ENCODE measurements at places on chromosomes 6 and 20.

GRCh38 chr20:61408951-61409740 is 157.1 kb downstream of the CDH4 start:
- no peak for DNase-seq

DNA sequence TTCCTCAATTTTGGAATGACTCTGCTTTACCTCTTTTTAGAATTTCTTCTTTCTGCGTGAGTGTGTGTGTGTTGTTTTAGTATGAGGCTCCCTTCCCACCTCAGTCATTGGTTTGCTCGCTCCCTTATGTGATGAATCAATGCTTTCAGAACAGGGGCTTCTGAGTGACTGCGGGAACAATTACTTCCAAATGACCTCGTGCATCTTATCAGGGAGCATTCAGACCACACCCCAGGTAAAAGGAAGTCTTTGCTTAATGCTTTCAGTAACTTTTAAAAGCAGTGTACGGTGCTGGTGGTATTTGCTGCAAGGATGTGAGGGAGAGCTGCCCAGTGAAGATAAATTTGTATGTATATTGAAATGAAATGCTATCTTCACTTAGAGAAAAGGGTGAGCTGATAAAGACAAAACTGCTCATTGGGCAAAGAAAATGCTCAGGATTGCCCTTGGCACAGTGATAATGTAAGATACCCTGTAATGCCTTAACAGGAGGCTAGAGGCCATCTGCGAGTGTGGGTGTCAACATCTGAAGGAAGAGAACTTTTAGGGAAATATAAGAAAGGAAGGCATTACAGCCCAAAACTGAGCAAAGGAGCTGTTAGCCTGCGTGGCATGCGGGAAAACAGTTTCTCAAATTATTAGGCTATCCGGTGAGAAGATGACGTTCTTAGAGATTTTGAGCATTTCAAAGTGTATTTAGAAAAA is at the start of gene MLIP:
Gene MLIP (plus strand): TSS at position 103 of the 705 bp plus-strand sequence. CDS start 37 bp downstream, at position 140.
- DNase-seq, result no peak

GRCh38 chr6:22845467-22845866 is 276.1 kb downstream of the HDGFL1 start:
- no peak for DNase-seq

DNA sequence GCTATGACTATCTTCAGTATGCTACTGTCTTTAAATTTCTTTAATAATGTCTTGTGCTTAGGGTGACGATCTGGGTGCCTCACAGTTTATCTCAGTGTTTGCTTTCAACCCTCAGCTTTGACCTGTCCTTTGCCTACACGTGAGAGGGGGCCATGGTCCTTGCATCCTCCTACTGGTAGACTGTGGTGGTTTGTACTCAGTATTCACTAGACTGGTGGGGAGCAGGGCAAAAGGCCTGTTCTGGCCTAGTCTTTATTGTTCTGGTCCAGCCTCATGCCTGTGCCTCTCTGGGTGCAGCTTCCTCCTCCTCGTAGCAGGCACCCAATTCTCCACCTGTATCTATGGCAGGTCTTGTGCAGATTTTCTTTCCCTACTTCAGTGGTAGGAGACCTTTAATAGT is 354.9 kb downstream of the CD109 start:
- DNase-seq, result no peak

DNA sequence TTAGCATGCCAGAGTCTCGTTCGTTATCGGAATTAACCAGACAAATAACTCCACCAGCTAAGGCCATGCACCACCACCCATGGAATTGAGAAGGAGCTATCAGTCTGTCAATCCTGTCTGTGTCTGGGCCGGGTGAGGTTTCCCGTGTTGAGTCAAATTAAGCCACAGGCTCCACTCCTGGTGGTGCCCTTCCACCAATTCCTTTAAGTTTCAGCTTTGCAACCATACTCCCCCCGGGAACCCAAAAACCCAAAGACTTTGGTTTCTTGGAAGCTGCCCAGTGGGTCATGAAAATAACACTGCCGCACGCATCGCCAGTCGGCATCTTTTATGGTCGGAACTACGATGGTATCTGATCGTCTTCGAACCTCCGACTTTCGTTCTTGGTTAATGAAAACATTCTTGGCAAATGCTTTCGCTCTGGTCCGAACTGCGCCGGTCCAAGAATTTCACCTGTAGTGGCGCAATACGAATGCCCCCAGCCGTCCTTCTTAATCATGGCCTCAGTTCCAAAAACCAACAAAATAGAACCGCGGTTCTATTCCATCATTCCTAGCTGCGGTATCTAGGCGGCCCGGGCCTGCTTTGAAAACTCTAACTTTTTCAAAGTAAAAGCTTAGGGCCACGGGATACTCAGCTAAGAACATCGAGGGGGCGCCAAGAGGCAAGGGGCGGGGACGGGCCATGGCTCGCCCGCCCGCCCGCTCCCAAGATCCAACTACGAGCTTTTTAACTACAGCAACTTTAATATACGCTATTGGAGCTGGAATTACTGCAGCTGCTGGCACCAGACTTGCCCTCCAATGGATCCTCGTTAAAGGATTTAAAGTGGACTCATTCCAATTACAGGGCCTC is 1958.5 kb upstream of the DEFB115 start:
- no peak for DNase-seq

DNA sequence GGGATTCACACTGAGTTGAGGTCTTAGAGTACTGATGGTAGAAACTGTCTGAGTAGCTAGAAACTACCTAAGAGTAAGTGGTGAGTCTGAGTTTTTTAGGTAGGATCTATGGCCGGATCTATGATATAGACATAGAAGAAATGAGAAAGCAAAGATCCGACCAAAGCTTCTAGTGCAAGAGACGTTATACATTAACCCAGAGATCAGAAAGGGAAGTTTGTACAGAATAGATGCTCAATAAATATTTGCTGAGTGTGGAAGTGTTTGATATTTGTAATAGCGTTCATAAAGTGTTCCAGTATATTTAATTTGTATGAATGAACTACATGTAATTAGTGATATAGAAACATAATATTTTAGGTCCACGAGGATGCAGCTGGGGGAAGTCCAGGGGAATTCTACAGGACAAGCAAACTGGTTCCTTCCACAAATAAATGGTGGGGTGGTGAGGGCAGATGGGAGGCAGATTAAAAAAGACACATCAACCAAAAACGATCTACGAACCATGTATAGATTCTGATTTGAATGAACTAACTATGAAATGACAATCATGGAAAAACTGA is 31.9 kb upstream of the JARID2 start:
- no peak for DNase-seq

DNA sequence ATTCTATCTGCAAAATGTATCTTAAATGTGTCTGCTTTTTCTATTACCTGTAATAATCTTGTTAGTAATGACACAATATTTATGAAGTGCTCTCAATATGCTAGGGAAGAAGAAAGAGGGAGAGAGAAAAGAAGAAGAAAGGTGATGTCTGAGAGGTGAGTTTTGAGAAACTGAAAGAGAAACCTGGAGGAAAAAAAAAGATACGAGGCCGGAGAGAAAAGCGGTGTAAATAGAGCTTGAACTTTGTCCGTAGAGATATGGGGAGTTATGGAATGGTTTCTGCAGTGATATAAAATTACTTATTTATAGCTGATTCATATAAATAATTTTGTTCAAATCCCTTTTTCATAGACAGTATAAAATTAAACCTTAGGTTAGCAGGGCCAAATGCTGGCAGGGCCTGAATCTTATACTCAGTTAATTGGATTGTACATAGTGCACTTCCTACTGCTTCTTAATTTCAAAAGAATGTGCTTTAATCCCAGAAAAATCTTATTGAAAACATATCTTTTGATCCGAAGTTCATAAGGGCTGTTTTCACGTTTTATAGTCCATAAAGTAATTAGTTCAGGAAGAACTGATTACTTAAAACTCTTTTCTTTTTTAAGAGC is 43.0 kb downstream of the MYB start:
- DNase-seq, result no peak

- no peak for DNase-seq
Observed at GRCh38 chr6:43986177-43986825, 141.0 kb downstream of the MRPL14 start.

- DNase-seq, result no peak
Observed at GRCh38 chr20:36655004-36655403, 9.0 kb upstream of the SLA2 start.

DNA sequence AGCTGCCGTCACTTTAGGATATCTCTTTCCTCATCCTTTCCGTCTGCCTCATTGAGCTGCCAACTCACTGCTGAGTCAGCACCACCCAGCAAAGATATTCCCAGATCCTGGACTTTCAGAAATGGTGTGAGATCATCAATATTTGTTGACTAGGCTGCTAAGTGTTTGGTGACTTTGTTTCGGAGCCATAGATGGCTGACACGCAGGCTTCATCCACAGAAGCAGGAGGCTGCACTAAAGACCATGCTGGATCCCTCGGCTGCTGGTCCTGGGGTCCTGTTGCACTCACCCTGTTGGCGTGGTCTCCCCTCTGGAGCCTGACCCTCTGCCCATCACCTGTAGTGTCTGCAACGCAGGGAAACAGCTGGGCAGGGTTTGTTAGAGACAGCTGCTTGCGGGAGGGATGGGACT is 96.5 kb downstream of the ERMARD start:
- no peak for DNase-seq

- DNase-seq, result no peak
Observed at GRCh38 chr20:54133434-54134427, 40.1 kb downstream of the CYP24A1 start.

- peak; percentile 36 for DNase-seq
Observed at GRCh38 chr6:105810105-105810921, 275.8 kb upstream of the PRDM1 start.

- no peak for DNase-seq
Observed at GRCh38 chr20:7516621-7517111, 423.6 kb downstream of the HAO1 start.

GRCh38 chr6:113584767-113585166 is 272.4 kb upstream of the MARCKS start:
- DNase-seq, result no peak

DNA sequence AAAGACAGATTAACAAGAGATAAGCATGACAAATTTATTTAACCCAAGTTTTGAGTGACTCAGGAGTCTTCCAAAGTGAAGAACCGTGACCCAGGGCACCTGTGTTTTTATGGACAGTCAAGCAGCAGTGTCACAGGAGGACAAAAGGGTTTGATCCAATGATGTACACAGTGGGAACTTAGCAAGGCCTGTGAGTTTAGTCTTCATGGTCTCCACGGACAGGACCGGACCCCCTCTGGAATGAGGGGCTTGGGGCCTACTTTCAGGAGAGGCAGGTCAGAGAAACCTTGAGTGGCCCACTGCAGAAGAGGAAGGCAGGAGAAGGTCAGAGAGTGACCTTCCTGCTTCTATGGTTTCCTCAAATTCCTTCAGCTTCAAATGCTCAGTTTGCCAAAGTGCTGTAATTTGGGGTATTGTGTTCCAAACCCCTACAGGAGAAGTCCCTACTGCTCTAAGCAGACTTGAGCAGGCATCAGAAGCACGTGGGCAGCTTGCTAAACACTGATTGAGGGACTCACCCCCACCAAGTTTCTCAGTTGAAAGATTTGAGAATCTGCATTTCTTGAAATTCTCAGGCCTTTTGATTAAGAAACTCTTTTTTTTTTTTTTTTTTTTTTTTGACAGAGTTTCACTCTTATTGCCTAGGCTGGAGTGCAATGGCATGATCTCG is 26.4 kb upstream of the ZMYND8 start:
- DNase-seq, result no peak

GRCh38 chr6:106750142-106750918 is 121.0 kb downstream of the QRSL1 start:
- no peak for DNase-seq

GRCh38 chr20:50810842-50811241 is 16.0 kb downstream of the BCAS4 start:
- no peak for DNase-seq

DNA sequence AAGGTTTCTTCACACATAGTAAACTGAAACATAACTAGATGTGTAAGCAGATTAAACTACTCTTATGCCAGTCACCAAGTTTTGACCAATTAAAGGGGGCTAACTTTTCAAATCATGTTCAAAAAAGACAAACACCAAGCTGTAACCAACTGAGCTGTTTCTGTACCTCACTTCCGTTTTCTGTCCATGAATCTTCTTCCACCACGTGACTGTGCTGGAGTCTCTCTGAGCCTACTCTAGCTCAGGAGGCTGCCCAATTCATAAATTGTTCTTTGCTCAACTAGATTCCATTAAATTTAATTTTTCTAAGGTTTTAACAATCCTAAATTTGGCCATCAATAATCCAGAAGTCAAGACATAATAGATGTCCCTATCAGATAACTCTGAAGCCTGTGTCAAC is 229.4 kb downstream of the FNDC1 start:
- DNase-seq, result no peak

DNA sequence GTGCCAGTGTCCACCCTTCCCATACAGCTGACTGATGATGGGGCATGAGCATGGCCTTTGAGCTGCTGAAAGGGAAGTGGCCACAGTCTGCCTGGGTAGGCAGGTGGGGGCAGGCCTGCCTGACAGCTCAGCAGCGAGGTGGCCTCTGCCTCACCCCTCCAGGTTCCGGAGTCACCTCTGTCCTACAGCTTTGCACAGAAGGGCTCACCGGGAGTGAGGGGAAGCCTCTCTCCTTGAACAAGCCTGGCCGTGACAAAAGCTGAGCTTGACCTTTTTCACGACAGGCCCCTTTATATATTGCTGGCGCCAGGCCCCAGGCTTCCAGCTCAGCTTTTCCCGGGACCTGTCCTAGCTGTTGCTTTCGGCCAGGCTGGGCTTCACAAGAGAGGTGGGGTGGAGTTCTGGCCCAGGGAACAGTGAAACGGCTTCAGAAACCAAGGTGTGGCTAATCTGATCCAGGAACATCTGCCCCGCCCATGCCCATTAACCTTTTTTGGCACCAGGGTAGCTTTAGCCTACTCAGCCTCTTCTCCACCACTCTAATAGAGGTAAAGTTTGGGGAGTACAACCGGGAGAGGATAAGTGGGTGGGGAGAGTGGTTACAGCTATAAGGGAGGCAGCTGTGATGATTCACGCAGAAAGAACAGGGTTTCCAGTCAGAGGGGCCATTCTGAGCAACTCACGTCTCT is 42.9 kb downstream of the C6orf132 start:
- DNase-seq, result no peak

GRCh38 chr6:127290391-127291265 is 24.0 kb downstream of the RNF146 start:
- DNase-seq, result no peak

GRCh38 chr6:27140999-27141528 is 106.4 kb upstream of the PRSS16 start:
- DNase-seq, result no peak

DNA sequence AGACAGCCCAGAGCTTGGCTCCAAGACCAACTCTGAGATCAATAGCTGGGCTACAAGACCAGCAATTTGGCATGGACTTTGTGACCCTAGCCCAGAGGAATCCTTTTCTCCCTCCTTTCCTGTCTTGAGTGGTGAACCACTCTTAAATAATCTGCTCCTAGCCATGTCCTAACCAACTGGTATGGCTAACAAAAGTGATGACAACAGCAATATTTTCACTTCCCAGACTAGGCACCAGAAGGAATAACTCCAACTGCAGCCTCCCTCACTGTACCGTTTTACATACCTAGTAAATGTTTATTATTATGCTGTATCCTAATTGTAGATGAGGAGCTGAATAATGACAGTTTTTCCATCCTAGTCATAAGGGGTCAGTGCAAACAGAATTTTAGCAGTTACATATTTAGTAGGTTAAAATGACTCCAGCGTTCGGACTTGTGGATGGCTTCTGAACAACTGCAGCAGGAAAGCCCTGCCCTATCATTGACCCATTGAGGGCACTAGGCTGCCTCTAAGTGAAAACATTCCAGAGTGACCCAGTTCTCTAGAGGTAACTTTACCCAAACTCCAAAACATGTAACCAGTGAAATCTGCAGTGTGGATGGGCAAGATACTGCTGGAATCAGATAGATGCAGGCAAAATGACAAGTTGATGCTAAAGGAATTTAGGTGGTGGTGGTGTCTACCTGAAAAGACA is 77.1 kb downstream of the SH3BGRL2 start:
- no peak for DNase-seq

- no peak for DNase-seq
Observed at GRCh38 chr20:46307999-46308257, 370 bp downstream of the CDH22 start.

Measured in CD4-positive, alpha-beta T cell treated with Interleukin-10 for 1 hour (primary cell).